ENCODE measurements at places on chromosomes 3 and 15.
A peak's percentile ranks its signal among the peaks of the same experiment; 100 is the strongest.

GRCh38 chr3:66098436-66098835 is 59.7 kb upstream of the MAGI1 start:
- no peak for ATAC-seq

GRCh38 chr3:61568127-61568526 is 6.8 kb downstream of the PTPRG start:
- ATAC-seq = no peak

DNA sequence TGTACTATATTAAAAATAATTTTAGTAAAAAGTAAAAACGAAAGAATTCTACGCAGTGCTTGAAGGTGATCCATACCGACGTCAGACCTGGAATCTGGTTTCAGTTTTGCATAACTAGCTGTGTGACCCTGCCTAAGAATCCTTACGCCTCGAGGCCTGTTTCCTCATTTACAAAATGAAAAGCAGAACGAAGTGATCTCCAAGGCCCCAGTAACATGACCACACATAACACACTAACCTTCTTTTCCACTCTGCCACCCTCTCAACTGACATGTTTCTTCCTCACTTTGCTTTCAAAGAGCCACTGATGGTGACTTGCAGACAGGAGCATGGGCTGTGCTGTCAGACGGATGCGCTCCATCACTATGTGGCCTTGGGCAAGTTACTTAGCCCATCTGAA is 4.8 kb downstream of the MESD start:
- no peak for ATAC-seq

GRCh38 chr3:139230391-139230790 is 113.4 kb upstream of the MRPS22 start:
- no peak for ATAC-seq

GRCh38 chr15:29701151-29701550 is 121.1 kb downstream of the TJP1 start:
- ATAC-seq = no peak

GRCh38 chr3:108153451-108153981 is 62.7 kb upstream of the CD47 start:
- peak; percentile 63 for ATAC-seq

DNA sequence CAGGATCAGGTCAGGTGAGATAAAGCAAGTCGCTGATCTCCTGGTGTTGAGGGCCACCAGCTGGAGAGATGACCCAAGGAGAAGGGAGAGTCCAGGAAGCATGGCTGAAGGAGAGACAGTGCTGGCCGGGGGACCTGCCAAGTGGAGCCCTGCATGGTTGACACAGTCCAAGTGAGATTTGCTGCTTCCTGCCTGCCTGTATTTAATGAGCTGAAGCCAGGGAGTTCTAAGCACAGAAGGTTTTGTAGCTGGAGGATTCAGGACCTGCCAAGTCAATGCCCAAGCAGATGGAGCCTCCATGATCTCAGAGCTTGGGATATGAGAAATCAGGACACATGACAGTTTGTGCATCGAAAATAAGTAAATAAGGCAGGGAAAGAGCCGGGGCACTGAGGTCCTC is 125.6 kb downstream of the SRGAP3 start:
- ATAC-seq = no peak

GRCh38 chr3:195131176-195131575 is 139.8 kb downstream of the XXYLT1 start:
- ATAC-seq = no peak

GRCh38 chr3:69250014-69250413 is 127.6 kb upstream of the LMOD3 start:
- peak; percentile 81 for ATAC-seq

GRCh38 chr15:92947071-92947730 is 47.1 kb downstream of the CHD2 start:
- no peak for ATAC-seq

DNA sequence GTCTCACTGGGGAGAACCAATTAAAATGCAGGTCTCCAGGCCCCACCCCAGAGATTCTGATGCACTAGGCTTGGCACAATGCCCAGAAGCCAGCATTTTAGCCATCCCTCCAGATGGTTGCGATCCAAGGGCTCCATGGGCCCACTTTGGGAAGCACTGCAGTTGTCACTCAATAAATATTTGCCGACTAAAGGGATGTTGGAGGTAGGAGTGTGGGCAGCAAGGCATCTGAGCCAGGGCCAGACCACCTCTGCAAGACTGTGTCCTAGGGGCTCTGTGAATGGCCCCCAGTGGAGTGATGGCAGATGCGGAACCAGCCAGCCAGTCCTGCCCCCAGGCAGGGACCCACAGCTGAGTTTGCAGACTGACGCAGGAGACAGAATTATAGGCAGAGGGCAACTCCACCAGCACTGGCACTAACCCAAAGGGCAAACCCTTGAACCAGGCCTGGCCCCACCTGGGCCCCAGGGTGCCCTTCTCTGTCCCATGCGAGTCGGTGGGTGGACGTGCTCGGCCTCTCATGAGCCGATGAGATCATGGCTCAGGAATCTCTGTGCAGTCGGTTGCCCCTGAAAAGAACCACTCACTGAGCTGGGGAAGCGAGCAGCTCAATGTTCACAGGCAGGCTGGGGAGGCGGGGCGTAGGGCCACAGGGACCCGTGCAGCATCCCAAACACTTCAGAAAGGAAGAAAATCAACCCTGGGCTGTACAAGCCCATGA is 49.7 kb downstream of the SEMA5B start:
- ATAC-seq = no peak

DNA sequence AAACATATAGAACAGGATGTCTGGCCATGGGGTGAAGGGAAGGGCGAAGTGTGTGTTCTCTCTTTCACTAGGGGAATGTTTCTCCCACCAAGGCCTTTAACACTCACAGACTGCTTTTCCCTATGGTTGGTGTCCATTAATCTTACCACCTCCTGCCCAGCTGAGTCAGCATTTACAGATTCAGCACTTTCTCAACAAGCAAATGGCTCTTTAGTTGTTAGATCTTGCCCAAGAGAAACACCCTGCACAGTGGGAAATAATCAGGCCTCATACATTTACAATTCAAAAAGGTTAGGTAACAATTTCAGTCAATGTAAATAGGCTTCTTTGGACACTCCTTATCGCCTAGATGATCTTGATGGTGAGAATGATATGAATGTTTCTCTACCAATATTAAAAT is 418.2 kb downstream of the EPHA3 start:
- no peak for ATAC-seq

GRCh38 chr15:74133694-74134386 is 3.5 kb downstream of the ISLR2 start:
- no peak for ATAC-seq

DNA sequence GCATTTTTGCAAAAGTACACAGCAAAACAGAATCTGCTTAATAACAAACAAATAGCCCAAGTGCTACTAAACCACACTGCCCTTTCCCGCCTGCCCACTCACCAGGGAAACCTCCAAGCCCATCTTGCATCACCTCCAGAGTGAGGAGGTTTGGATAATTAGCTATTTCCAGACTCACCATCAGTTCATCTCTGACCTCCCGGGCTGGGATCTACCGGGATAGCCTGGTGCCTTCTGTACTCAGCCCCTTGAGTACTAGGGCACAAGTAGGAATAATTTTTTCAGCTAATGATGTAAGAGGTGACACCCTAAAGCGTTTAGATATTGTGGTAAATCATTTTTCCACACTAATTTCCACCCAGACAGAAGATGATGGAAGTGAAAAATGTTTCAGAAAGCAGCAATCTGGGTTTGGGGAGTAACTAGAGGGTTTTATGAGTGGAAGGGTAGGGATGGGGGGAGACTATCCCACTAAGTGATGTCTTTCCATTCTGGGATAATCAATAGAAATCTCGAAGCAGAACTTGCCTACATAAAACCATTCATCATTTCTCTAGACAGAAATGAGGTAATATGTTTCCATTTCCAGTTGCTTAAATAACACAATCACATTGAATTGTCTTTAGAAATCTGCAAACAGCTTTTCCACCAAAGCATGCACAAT is 40.9 kb downstream of the TAFA4 start:
- ATAC-seq = no peak

DNA sequence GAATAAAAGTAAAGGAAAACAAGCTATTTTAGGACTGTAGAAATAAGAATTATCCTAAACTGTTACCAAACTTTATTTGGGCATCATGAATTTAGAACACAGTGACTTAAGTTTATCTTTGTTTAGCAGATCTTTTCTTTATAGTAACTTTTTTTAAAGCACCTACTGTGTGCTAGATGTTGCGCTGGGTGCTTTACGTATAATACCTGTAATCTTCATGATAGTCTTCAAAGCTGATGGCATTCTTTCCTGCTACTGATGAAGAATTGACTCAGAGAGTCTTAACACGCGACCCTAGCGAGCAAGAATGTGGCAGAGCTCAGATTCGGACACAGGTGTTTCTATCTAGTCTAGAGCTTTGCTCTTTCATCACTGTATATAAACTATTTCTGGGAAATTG is 53.9 kb downstream of the CHD2 start:
- ATAC-seq = no peak

DNA sequence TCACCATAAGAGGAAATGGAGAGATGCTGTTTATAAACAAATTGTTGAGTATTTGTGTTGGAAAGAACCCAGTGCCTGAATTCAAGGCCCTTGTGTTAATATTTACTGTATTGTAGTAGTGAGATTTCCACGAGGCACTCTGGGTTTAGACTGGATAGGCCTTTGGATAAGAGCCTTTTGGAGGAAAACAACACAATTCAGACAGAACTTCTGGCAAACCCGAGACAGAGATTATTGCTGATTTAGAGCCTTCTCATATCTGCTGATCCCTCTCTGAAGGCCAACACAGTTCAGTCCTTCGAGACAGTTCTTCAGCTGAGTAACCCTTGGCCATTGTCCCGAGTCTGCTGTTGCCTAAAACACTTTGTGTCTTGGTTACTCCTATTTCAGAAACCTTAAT is 55.7 kb downstream of the LMCD1 start:
- ATAC-seq = no peak

- peak; percentile 57 for ATAC-seq
These were observed 29.5 kb upstream of the TSEN2 start for GRCh38 chr3:12454816-12455121.

DNA sequence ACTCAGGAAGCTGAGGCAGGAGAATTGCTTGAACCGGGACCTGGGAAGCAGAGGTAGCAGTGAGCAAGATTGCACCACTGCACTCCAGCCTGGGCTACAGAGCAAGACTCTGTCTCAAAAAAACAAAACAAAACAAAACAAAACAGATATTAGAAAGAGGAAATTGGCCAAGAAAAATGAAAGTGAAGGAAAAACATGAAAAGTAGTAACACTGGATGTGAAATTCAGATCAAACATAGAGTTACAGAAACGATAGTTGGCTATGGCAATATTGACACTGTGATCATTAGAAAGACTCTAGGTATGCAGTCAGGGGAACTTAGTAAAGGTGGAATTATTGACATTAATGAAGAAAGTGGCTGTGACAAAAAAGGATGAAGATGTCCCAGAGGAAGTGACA is 13.2 kb upstream of the TIPARP start:
- ATAC-seq = no peak

GRCh38 chr3:99950921-99951320 is 133.3 kb downstream of the CMSS1 start:
- no peak for ATAC-seq
